ENCODE measurements at places on chromosomes 4 and X.

DNA sequence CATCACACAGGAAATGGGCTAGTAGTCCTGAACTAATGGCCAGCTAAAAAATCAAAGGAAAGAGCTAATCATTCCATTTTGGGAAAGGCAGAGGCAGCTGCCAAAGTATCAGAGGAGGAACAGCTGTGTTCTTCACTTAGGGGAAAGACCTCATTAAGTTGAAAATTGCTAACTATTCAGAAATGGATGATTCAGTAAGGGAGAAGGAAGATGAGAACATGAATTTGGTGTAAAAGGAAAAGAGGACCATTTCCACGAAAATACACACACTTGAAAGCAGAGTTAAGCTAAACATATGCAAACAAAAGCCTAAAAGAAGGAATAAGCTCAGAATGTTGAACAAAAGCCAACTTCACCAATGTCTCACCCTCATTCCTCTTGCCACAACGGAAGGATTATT lies 90.4 kb downstream of the PCDH19 start:
- no peak for DNase-seq

DNA sequence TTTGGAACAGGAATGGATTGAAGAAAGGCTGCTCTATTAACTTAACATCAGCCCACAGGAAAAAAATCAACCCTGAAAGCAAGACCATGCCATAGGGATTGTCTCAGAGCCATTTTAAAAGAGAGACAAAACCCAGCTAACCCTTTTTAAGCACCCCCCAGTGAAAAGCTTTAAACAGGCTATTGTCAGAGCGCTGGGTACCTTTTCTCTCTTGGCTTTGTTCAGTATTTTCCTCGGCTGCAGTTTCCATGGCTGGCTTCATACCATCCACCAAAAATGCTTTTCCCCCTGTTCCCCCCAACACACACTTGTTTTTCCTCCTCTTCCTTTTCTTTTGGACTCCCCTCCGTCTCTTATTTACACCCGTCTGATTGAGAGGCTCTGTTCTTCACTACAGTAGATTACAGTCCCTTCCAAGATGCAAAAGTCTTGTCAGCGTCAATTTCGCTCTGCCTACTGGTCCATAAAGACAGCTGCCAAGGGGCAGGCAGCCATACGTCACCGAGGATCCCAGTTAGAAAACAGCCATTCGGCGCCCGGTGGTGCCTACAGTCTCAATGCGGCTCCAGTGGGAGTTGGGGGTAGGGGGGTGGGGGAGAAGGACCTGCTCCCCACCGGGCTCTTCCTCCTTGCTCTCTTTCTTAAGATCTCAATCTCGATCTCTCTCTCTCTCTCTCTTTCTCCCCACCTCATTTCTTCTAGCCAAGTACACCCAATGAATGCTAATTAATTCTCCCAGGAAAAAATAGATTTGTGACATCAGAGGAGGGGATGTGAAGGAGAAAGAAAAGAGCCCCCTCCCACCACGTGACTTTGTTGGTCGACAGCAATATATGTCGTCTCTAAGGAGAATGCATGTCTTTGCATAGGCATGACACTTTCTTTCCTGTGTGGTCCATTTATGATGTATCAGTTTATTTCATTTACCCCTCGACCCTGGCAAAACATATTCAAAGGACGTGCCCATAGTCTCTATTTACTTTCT lies at the start of gene GPM6B:
Gene GPM6B (minus strand): TSS at position 451 of the 985 bp plus-strand sequence. CDS start 189 bp downstream, at position 262.
- DNase-seq: no peak

DNA sequence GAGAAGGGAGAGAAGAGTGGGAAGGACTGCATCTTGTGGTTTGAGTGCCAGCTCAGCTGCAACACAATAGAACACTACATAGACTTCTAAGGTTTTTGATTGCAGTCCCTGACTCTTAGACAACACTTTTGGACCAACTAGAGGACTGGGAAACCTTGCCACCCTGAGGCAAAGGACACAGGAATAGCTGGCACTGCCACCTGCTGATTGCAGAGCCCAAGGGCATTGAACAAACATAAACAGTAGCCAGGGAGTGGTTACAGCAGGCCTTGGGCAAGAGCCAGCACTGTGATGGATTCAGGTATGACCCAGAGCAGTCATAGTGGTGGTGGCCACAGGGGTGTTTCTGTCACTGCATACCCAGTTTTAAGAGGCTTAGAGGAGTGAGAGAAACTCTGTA lies 72.5 kb upstream of the CXorf51A start:
- no peak for DNase-seq

GRCh38 chrX:111728096-111728495 lies 47.1 kb downstream of the ALG13 start:
- no peak for DNase-seq

GRCh38 chrX:63511361-63511760 lies 160.2 kb upstream of the SPIN4 start:
- no peak for DNase-seq

Measured in stimulated activated CD4-positive, alpha-beta T cell treated with anti-CD3 and anti-CD28 coated beads, Interleukin-1b, Interleukin-23, amount 100 ng/mL, for 1 hour (primary cell).